ENCODE measurements at places on chromosomes 11 and 22.

DNA sequence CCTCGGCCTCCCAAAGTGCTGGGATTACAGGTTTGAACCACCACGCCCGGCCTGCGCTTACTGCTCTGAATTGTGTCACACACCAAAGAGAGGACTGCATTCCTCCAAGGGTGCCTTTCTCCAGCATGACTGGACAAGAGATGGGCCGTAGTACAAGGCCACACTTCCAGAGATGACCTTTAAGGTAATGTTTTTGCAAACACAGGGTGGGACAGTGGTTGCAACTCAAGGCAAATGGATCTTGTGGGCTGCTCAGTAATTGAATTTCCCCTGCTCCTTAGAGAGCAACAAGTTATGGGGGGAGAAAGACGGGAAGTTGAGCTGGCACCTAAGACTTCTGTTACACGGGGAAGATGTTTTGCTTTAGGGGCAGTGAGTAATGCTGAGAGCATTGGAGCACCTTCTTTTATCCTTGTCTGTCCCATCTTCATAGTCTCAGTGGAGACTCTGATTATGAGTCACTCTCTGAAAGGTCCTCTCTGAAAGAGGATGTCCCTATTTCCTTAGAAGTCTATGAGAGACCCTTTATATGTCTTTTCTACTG is 66.3 kb downstream of the C11orf91 start:
- DNase-seq: peak; percentile 95

DNA sequence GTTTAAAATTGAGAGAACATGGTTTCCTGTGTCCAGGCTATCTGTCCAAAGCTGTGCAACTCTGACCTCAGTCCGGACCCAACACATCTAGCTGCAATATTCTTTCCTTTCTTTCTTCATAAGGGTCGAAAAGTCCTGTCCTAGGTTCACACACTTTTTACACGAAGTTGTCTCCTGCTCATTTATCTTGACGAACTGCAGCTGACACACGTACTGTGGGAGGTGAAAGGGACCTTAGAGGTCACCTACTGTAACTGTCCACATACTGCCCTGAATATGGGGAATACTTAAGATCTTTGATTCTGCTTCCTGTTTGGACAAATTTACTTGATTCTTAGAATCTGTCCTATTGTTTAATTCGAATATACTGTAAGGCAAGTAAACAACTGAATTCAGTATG is 105.9 kb downstream of the CCDC83 start:
- DNase-seq: no peak

- no peak for DNase-seq
Observed at GRCh38 chr22:46308283-46308988, 11.8 kb downstream of the GTSE1 start.

DNA sequence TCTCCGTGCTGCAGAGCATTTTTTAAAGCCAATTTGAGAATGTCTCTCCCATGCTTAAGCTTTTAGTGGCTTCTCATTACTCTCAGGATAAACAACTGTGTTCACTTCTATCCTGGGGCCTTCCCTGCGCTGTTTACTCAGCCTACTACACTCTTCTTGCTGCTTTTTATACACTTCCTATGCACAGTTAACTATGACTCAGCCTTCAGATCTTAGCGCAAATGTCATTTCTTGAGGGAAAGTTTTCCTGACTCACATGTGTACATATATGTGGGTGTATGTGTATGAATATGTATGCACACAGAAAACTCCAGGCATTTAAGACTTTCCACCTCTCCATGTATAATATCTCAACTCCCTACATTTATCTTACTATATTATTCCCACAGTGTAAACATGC is 9.8 kb downstream of the THAP12 start:
- DNase-seq: peak; percentile 71

- DNase-seq: no peak
Observed at GRCh38 chr11:76639621-76640020, 30.9 kb downstream of the LRRC32 start.

DNA sequence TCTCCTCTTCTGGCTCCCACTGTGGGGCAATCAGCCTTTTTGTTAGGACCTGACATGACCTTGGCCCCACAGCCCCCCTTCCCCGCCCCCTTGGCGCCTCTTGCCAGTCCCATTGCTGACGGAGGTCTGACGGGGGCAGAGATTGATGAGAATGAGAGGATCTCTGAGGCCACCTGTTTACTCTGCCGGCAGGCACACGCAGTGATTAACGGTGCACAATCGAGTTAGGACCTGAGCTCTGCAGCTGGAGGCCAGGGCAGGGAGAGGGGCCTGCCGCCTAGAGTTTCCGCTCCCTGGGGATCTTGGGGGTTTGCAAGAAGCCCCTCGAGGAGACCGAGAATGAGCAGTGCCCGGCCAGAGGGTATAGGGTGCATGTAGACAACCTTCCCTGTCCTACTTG is 6.8 kb upstream of the CHRM1 start:
- DNase-seq: no peak

DNA sequence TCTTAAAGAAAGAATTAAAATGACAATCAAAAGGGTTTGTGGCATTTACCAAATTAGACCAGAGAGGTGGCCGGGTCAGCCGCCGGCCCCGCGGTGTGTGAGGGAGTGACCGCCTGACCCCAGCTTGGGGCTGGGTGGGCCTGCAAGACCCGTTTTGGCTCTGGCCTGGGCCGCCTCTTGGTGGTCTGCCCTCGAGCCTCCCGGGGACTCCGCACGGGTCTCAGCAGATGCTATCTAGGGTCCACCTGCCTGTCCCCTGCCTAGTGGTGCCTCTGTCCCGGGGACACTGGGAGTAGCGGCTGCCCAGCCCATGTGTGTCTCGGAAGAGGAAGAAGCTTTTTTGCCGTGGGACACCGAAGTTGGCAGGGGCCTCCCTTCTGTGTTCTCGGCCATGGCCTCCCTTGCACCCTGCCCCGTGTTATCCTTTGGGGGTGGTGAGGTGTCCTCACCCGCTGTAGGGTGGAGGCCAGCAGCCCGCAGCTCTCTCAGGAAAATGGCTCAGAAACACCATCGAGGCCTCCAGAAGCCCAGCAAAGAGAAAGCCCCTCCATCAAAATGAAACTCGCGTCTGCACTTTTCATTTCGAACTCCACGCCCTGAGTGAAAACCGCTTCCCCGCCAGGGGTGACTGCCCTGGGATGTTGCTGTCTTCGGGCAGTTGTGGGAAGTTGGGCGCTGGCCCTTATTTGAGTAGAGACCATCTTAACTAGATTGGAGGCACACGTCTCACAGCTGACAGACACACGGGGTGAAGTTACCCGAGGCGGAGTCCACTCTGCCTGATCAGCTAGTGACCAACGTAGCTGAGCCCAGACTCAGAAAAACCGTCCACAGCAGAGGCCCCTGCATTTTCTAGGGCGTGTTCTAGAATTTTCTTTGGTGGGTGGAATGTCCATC is 8.0 kb downstream of the CCND1 start:
- DNase-seq: no peak

- DNase-seq: no peak
Observed at GRCh38 chr11:114399490-114400215, 658 bp downstream of the C11orf71 start.

GRCh38 chr22:41695211-41695610 is 4.1 kb upstream of the MEI1 start:
- no peak for DNase-seq

DNA sequence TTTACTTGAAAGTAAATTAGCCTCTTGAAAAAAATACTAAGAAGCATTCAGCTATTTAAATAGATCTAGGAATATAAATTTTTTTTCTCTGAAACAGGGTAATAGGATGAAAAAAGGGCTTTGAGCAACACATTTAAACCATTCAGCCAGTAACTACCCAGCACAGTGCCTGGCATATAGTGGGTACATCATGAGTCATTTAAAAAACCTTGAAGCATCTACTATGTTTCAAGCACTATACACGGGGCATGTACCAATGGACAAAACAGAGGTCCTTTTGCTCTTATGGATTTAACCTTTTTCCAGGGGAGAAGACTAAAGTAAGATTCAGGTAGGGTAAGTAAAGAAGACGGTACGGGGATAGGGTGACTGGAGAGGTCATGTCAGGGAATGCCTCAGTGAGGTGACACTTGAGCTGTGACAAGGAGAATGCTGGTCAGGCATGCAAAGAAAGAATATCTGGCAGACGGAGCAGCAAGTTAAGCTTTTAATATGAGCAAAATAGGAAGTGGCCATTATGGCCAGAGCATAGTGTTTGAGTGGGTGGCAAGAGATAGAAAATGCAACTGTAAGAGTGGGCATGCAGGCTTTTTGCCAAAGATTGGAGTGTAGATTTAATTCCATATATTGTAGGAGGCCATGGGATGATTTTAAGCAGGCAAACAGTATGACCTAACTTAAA is 101.1 kb downstream of the HIPK3 start:
- DNase-seq: no peak

DNA sequence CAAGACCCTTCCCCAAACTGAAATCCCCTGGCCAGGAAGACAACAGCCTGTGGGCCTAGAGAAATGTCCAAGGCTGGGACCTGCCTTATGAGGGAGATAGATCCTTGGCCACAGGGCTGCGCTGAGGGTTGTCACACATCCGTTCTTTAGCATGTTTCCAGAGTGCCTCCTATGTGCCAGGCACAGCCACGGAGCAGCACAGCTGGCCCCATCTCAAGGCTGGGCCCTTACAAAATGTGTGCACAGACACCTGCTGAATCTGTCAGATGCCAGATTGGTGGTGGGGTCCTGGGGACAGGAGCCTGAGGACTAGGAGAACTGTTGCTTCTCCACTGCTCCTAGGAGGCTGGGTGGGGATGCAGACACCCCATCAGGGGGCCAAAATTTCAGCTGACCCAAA is 11.2 kb downstream of the GRIK4 start:
- DNase-seq: no peak

DNA sequence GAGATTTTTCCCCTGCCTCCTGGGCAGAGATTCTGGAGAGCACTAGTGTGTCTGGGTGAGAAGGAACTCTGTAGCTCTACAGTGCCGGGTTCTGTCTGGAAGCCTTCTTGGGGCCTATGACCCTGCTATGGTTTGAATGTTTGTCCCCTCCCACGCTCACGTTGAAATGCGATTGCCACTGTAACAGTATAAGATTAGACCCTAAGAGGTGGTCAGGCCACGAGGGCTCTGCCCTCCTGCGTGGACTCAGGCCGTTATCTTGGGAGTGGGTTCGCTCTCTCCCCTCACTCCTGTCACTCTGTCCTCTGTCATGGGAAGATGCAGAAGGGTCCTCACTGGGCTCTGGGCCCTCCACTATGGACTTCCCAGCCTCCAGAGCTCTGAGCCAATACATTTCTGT is 3.5 kb downstream of the AP5B1 start:
- no peak for DNase-seq

GRCh38 chr22:36879775-36880174 is 19.0 kb downstream of the NCF4 start:
- DNase-seq: no peak

- DNase-seq: peak; percentile 81
Observed at GRCh38 chr11:35725885-35726284, 63.3 kb downstream of the TRIM44 start.

DNA sequence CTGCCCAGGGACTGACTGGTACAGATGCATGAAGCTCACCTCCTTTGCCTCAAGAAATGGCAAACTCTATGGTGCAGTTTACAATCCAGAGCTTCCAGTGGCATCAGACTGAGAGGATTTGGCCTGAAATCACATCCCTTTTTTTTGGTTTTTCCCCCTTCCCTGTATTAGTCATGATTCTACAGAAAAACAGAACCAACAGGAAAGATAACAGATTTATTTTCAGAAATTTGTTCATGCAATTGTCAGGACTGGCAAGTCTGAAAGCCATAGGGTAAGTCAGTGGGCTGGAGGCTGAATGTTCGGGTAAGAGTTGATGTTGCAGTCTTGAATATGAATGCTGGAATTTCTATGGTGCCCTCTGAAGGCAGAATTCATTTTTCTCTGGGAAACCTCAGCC is 12.0 kb upstream of the ZDHHC13 start:
- DNase-seq: no peak

DNA sequence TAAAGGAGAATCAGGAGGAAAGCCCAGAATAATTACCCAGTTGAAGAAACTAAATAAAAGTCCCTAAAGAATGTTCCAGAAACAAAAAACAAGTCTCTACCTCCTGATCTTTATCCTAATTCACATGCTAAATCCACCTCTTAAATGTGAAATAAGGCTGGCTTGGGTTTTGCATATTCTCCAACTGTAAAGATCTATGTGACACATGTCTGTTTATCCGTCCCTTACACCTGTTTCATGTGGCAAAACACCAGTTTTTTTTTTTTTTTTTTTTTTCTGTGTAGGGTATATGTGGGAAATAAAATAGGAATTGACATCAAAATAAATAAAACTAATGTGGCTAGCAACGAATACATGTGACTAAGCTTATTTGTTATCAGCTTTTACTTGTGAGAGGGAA is 70.5 kb downstream of the NARS2 start:
- no peak for DNase-seq

DNA sequence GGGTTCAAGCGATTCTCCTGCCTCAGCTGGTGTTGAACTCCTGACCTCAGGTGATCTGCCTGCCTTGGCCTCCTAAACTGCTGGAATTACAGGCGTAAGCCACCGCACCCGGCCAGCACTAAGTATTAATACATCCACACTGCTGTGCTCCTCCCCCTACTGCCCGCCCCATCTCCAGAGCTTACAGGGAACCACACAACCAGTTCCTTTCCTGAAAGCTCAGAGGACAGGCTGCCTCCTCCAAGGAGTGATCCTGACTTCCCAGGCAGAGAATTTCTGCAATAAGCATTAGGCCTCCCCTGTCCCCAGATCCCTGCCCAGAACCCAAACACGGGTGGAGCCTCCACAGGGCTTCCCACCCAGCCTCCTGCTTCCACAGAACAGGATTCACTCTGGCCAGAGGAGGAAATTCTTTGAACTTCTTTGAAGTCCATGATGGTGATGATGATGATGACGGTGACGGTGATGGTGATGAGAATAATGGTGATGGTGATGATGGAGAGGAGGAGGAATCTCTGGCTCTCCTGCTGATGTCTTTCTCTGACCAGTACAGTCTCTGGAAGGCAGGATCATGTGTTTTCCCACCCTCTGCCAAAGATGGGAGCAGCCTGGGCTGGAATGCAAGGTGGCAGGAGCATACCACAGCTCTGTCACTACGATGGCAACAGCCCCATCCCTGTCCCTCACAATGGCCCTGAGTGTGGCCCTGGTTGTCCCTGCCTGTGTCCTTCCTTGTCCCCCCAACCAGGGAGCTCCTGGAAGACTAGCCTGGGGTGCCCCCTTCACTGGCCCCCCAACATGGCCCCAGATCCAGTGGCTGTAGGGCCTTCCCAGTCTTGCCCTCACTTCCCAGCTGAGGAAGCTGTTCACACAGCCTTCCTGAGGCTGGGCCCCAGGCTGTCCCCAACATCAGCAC is 33.5 kb upstream of the CSNK1E start:
- DNase-seq: no peak

GRCh38 chr22:29795663-29796062 is 28.5 kb downstream of the UQCR10 start:
- no peak for DNase-seq

DNA sequence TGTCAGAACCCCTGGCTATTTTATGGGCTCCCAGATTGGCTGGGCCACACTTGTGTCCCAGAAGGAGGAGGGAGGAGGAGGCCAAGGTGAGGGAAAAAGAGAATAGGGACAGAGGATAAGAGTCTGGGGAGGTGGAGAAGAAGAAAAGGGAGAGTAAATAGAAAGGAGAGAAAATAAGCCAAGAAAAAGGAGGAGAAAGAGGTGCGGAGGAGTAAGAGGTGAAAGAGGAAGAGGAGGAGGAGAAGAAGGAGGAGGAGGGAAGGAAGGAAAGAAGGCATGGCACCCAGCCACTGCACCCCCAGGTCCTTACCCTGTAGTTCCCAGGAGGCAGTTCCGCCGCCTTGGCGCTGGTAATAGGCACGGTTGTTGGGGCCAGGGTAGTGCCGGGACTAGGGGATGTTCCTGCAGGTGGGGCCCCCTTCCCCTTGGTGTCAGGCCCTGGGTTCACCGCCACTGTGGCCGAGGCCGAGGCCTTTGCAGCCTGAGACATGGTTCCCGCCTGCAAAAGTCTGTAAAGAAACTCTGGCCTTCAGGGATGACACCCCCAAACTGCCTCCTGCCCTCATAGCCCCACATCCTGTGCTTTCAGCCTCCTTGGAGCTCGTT is 1.9 kb downstream of the CRYBB1 start:
- DNase-seq: no peak
